Endothelial cell (in vitro differentiated cells): ENCODE measurements at places on chromosomes 13 and 19. TPM values are rescaled to one million over a fixed set of nuclear protein-coding genes. Genes with fewer than 3 reads are reported as not detected.

DNA sequence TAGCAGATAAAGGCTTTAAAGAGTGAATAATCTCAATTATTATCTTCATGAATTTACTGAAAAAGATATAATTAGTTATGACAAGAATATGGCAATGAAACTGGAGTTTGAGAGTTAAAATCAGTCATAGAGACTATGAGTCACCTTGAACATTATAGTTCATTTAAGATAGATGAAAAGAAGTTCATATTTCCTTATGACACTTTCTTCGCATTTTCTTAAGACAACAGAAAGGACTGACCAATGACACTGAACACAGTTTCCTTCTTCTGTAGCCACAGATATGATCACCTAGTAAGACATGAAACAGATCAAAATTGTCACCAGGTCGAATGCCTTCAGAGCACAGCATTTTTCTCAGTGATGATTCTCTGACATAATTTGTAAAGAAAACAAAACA is 202.1 kb downstream of the KLF12 start:
- no peak for DNase-seq

GRCh38 chr19:35775298-35776101 is at the start of gene ARHGAP33:
TSS of gene ARHGAP33 (plus strand) at chr19:35775564. CDS start at chr19:35775659, 95 bp downstream.
- DNase-seq = peak; percentile 98

DNA sequence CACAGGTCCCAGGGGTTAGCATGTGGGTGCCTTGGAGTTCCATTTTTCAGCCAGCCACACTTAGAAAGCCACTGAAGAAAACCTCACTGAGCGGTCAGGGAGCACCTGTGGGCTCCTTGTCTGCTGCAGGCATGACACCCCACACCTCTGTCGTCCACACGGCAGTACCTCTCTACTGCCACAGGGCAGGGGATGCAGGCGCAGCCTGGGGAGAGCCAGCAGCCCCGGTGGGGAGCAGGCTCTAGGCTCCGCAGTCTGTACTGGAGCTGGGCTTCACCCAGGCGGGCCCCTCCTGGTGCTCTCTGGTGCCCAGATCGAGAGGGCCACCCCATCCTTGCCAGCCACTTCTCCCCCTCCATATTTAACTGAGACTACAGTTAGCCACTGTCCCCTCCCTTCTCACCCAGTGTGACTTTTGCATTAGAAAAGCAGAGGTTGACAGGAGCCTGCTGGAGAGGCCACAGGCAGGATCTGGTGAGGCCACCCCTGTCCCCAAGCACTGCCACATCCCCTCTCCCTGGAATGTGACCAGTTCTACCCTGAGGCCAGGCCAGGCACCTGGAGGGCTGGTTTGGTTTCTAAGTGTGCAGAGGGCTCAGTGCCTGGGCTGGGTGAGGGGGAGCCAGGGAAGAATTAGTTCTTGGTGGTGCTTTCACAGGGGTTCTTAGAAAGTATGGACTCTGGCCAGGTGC is 104.4 kb downstream of the KDM4B start:
- DNase-seq = no peak

The POU2F2 gene
- total RNA-seq = 5.7 TPM
